ENCODE measurements at places on chromosomes 2 and 18.
A peak's percentile ranks its signal among the peaks of the same experiment; 100 is the strongest.

DNA sequence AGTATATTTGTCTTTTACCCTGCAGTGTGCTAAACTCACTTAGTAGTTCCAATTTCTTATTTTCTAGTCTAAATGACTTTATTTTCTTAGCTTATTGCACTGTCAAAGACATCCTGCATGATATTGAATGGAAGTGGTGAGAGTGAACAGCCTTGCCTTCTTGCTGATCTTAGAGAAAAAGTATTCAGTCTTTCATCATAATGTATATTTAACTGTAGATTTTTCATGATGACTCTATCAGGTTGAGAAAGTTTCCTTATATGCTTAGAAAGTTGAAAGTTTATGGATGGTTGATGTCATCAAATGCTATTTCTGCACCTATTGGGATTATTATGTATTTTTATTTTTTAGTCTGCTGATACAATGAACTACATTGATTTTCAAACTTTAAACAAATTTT is 21.3 kb upstream of the COL3A1 start:
- no peak for DNase-seq

GRCh38 chr18:42087876-42088275 is 132.8 kb downstream of the PIK3C3 start:
- no peak for DNase-seq

- DNase-seq, result peak; percentile 84
These were observed 31.9 kb upstream of the CREG2 start for GRCh38 chr2:101419096-101419663.

DNA sequence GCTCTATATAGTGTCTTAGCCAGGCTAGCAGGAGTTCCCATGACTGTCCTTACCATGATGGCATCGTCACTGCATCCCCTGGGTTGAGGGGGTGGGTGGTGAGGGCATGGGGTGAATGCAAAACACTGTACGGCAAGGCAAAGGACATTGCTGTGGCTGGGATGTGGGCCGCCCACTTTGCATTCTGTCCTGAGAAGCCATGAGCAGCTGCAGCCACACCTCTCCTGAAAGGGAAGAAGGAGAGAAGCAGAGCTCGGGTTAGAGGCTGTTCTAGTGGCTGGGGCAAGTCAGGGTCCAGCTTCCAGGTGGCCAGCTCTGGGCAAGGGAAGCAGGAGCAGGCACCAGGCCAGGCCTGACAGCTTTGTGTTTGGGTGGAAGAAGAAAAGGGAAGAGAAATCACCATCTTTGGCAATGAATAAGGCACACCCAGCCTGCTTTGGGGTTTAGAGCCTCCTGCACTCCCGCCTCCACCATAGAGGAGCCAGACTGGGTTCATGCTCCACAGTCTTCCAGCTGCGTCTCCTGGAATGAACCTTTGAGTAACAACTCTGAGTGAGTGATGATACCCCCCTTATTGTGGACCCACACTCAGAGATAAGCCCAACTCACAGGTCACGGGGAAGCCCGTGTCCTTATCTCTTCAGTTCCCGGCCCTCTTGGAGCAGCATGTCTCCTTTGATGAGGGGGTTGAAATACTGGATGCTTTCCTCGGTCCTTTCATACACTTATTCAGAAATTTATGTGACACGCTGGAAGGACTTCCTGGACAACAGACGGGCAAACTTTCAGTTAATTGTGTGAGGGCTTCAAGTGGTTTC is 63.4 kb downstream of the INPP4A start:
- DNase-seq, result no peak

- DNase-seq, result no peak
These were observed 92.9 kb downstream of the MAP4K4 start for GRCh38 chr2:101790416-101790815.

GRCh38 chr2:149816756-149817551 is 229.4 kb upstream of the MMADHC start:
- DNase-seq, result peak; percentile 7

GRCh38 chr18:53935803-53936202 is 288.7 kb downstream of the MBD2 start:
- no peak for DNase-seq

- no peak for DNase-seq
These were observed 81.3 kb upstream of the EPB41L3 start for GRCh38 chr18:5625076-5625475.

DNA sequence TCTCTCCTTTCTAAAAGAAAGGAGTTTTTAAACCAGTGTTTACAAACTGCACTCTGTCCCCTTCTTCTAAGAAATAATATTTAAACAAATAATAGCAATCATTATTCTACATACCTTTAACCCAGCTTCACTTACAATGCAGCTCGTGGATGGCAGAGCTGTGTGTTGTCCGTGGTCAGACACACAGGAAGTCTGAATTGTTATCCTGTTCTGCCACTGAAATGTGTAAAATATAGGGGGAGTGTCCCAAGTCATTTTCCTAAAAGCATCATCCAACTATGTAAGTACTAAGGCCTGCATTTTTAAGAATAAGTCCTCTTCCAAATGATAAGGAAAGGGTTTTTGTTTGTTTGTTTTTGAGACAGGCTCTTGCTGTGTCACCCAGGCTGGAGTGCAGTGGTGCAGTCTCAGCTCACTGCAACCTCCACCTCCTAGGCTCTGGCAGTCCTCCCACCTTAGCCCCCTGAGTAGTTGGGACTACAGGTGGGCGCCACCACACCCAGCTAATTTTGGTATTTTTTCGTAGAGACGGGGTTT is 2.7 kb upstream of the PPP4R1 start:
- no peak for DNase-seq

- no peak for DNase-seq
These were observed 44.4 kb downstream of the MAP4K4 start for GRCh38 chr2:101741775-101742520.

- DNase-seq, result no peak
These were observed 63.7 kb upstream of the UXS1 start for GRCh38 chr2:106257830-106258229.

DNA sequence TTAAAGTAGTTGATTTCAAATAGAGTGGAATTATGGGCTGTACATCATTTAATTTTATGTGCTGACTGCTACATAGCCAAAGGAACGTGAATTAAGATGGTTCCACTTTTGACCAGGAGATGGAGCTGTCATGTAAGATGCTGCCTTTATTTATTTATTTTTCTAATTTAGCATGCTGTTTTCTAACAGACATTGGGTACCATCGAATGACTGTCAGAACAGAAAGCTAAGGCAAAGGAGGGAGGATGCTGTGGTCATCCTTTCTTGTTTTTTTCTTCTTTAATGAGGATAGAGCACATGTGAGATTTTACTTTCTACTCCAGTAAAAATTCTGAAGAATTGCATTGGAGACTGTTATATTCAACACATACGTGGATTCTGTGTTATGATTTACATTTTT is at the start of gene SCN2A:
TSS of gene SCN2A (plus strand) at position 185 of the 400 bp plus-strand sequence. CDS start 56,410 bp downstream, outside the sequence.
- peak; percentile 10 for DNase-seq

DNA sequence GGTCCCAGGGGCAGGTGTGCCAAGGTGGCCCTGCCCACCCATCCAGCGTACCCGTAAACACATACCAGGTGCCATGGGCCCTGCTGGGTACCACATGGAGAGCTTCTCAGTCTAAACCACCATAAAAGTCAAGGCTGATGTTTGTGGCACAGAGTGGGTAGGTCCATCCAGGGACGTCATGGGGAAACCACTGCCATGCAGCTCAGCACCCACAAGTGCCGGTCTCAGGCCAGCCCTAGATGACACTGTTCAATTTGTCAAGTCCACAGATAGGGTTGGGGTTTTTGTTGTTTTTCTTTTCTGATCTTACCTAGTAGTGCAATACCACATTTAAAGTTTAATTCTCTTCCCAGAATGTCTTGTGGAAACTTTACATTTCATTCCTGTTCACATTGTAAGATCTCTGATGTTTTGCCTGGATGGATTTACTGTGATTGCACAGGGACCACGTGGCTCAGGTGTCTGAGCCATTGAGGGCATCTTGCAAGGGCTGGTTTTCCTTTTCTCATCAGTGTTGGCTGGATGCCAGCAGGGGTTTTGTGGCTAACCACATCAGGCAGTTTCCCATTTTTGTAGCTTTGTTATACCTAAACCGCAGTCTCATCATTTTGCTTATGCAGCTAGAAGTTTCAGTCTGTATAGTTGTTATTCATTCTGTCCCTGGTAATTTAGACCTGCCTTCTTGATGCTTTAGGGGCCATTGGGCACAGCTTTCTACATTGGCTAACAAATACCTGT is 64.7 kb downstream of the STK25 start:
- DNase-seq, result no peak

- DNase-seq, result no peak
These were observed 199.1 kb upstream of the CCDC150 start for GRCh38 chr2:196440413-196440812.

- DNase-seq, result no peak
These were observed 45.7 kb upstream of the STK17B start for GRCh38 chr2:196217116-196217515.

DNA sequence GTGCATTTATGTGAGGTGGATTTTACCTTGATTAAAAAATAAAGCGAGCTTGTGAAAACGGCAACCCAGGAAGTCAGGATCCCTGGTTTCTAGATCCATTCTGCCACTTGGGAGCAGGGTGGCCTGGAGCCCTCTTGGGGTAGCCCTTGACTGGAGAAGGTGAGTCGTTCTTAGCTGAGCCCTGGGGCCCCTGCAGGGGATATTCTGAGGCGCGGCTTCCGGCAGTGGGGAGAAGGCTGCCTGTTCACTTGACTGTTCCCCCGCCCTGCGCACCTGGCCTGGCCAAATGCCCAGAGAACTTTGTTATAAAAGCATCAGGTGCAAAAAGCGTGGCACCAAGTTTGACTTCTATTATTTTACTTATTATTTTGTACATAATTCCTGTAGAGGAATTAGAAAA is 221.9 kb downstream of the DYSF start:
- no peak for DNase-seq

- no peak for DNase-seq
These were observed 575.4 kb downstream of the ARHGAP15 start for GRCh38 chr2:143704451-143705106.

GRCh38 chr2:227106845-227107759 is 56.9 kb downstream of the COL4A4 start:
- DNase-seq, result peak; percentile 70

DNA sequence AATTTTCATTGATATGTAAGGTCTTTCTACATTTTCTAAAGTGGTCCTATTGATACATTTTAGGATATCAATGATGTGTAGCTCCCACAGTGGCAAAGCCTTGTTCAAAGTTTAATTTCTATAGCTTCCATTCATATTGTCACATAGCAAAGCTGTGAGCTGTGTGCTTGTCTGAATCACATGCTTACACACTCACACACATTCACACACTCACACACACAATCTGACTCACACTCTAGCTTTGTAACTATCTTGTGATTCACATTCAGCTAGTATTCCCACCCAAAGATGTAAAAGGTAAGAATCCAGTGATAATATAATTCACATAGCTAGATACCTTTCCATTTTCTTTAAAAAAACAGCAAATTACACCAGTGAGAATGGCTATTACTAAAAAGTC is 58.7 kb downstream of the MAPRE2 start:
- no peak for DNase-seq

DNA sequence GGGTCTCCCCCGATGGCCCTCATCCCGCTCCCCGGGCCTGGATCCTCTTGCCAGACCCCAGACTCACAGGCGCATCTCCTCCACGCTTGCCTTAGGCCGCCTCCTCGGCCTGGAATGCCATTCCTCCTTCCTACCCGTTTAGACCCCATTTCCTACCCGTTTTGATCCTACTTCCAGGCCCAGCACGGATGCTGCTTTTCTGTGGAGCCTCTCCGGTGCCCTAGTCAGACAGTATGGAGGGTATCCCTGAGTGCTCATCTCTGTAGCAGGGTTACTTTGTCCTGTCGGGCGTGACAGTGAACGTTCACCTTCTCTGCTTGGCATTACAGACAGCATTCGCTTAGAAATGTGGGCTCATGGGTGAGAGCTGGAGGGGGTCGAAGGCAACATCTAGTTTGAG is 9.3 kb downstream of the TOGARAM2 start:
- DNase-seq, result no peak

- peak; percentile 33 for DNase-seq
These were observed 36.5 kb downstream of the CAB39 start for GRCh38 chr2:230749111-230749510.

- DNase-seq, result peak; percentile 29
These were observed 16.9 kb downstream of the EIF5B start for GRCh38 chr2:99354070-99354469.

- no peak for DNase-seq
These were observed 1.4 kb downstream of the FAM117B start for GRCh38 chr2:202636213-202636513.

DNA sequence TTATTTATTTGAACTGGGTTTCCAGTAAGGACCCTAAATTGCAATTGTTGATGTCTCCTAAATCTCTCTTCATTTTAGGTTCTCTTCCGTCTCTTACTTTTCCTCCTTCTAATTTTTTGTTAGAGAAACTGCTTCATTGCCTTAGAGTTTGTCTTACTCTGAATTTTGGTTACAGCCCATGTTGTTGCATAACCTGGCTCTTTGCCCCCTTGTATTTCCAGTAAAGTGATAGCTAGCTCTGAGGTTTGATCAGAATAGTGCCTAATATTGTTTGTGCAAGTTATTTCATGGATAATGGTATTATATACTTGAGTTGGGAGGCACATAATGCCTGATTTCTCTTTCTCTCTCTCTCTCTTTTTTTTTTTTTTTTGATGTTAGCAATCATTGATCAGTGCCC is 71.8 kb downstream of the MGAT5 start:
- DNase-seq, result no peak

- DNase-seq, result peak; percentile 77
These were observed at the start of gene ZBTB7C for GRCh38 chr18:48408727-48409590. ZBTB7C (minus strand) TSS chr18:48409383.

GRCh38 chr2:186327251-186327868 is 158.7 kb upstream of the ZC3H15 start:
- DNase-seq, result no peak

DNA sequence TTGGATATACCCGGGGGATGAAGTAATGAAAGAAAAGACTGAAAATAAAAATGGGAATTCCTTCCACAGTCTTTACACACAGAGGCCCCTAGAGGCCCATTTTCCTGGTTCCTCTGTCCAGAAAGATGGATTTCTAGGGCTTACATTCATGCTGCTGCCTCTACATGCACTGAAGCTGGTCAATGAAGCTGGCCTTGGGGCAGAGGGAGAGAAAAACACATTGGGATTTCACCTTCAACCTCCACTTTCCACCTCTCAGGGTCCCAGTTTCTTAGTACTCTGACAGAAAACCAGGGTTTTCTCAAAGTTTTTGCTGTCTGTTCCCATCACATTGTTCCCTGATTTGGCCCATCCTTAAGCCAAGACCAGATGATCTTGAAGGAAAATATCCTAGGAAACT is 154.6 kb upstream of the ZSWIM2 start:
- no peak for DNase-seq

GRCh38 chr2:21382701-21383520 is 259.1 kb downstream of the TDRD15 start:
- no peak for DNase-seq

GRCh38 chr2:118168615-118169014 is 80.3 kb downstream of the INSIG2 start:
- no peak for DNase-seq

GRCh38 chr2:220043990-220044335 is 416.5 kb downstream of the SLC4A3 start:
- no peak for DNase-seq

All from GM03348 (cell line).